ENCODE measurements at places on chromosomes 5 and 9.

DNA sequence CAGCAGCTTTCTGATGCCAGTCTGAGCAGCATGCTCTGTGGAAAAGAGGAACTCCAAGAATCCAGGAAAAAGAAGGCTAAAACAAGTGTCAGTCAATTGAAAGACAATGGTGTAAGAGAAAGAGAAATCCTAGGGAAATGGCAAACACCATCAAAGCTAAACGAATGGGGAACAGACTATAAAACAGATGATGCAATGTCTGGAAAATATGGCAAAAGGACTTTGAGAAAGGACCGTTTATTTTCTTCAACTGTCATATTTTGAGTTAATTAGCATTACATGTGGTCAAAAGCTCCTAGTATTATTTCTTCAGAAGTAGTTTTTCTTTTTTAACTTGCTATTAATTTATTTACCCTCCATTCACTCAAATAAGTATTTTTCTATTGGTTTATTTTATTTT is 465.2 kb downstream of the LRRC70 start:
- no peak for DNase-seq

DNA sequence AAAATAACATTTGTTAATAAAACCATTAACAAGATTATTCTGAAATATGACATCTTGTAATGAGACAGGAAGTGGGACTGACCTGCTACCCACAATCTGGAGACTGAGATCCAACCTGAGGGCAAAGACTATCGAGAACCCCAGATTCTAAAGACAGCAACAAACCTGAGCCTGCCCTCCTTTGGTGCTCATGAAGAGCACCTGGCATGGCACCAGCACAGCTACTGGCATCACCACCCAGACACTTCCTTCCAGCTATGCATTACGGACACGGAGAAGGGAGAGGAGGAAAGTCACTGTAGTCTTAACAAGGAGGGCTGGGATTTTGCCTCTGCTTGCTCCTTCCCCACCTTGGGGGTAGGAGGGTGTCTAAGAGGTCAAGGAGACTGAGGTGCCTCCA is 105.5 kb downstream of the AUH start:
- DNase-seq = no peak

DNA sequence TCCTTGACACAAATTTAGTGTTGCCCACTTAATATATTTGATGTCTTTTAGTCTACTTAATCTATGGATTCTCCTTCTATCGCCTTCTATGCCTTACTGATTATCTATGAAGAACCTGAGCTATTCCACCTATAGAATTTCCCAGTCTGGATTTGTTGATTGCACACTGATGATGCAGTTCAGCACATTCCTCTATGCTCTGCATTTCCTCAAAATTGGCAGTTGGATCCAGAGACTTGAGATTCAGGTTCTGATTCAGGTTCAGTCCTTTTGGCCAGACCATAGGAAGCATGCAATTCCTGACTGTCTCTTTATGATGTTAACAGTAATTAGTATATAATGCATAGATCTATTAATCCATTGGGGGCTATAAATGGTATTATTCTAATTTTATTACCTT is 13.8 kb downstream of the SLC22A5 start:
- no peak for DNase-seq

DNA sequence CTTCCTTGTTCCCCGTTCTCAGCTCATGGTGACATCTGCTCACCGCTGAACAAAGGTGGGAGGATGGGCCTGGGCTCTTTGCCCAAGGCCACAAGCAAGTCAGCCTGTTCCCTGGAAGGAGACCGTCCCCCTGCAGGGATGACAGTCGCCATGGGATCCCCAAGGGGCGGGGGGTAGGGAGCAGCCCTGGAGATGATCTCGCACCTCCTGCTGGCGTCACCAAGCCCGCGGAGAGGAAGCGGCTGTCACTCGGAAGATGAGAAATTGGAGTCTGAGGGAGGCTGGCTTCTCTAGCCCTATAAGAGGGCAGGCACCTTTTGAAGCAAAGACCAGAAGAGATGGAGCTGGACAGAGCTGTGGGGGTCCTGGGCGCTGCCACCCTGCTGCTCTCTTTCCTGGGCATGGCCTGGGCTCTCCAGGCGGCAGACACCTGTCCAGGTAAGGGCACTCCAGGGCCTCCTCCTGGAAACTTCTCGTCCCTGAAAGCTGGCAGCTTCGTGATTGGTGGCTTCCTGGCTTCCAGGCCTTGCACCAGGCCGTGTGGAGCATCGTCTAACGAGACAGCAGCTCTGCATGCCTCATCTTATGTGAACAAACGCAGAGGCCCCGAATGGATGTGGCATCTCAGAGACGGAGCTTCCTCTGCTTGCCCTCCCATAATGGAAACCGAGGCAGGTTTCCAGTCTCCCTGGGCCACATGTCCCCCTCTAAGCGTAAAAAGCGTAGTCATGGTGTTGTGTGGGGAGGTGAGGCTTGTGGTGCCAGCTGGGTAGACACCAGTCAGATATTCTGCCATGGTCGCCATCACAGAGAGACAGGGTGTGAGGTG is at the start of gene FCN2:
TSS of gene FCN2 (plus strand) at position 327 of the 829 bp plus-strand sequence. CDS start at position 339, 12 bp downstream.
- DNase-seq = no peak

DNA sequence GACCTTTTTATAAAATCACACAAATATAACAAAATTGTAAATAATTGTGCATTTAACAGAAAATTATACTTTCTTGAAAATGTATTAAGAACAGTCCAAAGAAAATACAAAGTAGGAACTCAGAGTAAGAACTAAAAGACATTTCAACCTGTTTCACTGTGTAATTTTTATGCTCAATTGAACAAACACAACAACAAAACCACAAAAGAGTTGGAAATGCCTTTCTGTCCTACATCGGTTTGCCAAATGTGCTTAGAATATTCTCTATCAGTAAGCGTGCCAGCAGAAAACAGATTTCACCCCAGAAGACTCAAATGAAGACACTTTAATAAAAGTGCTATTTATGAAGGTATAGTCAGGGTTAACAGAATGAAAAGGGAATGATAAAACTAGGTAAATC is 592.1 kb downstream of the PRELID2 start:
- no peak for DNase-seq

DNA sequence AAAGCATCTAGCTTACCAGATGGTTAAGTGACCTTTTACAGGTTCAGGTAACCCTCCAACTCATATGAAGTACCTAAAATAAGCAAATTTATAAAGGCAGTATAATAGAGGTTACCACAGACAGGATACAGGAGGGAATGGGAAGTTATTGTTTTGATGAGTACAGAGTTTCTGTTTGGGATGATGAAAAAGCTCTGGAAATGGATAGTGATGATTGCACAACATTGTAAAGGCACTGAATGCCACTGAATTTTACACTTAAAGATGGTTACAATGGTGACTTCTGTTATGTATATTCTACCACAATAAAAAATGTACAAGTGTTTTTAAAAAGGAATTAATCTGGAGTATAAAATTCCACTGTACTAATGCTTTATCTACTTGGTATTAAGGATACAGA is 75.0 kb upstream of the NIPBL start:
- no peak for DNase-seq

DNA sequence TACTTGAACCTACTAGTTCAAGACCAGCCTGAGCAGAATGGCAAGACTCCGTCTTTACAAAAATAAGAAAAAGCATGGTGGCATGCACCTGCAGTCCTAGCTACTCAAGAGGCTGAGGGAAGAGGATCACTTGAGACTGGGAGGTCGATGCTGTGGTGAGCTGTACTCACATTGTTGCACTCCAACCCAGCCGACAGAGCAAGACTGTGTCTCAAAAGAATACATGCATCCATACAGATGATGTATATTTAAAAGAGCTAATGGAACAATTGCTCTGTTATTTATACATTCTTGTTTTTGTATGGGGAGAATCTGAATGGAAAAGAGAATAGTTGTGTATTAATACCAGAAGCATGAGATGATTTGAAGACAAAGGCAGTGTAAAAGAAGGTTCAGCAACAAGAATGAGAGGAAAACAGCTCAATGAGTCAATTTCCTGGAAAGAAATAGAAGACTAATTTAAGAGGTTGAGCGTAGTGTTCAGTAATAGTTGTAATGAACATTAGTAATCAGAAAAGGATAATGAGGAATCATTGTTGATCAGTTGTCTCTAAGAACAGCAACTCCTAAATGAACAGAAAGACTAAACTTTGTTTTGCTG is 1.9 kb upstream of the LRRC70 start:
- no peak for DNase-seq

GRCh38 chr9:126393876-126394275 is 67.2 kb downstream of the MVB12B start:
- DNase-seq = no peak

DNA sequence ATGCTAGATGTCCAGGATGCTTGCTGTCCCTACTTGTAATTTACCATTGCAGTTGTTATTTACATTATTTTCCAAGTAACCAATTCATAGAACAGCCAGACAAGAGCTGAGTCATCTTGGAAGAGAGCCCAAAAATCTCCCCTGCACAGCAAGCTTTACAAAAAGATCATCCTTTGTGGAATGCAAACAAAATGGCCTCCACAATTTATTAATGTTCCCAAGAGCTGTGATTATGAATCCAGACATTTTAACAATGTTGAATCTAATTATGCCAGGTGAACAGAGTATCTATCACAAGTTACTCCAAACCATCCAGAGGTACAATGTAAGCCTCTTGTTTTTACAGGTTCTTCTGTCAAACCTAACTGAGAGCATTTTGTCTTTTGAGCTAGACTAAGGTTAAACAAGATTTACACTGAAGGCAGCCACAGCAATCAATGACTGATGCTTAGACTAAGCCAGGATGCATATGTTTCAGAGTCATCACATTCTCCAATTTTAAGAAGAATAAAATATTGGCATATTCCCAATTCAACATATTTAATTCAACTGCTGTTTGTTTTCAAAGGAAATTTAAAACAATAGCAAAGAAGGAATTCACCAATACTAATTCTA is 95.3 kb upstream of the SLC12A2 start:
- no peak for DNase-seq

DNA sequence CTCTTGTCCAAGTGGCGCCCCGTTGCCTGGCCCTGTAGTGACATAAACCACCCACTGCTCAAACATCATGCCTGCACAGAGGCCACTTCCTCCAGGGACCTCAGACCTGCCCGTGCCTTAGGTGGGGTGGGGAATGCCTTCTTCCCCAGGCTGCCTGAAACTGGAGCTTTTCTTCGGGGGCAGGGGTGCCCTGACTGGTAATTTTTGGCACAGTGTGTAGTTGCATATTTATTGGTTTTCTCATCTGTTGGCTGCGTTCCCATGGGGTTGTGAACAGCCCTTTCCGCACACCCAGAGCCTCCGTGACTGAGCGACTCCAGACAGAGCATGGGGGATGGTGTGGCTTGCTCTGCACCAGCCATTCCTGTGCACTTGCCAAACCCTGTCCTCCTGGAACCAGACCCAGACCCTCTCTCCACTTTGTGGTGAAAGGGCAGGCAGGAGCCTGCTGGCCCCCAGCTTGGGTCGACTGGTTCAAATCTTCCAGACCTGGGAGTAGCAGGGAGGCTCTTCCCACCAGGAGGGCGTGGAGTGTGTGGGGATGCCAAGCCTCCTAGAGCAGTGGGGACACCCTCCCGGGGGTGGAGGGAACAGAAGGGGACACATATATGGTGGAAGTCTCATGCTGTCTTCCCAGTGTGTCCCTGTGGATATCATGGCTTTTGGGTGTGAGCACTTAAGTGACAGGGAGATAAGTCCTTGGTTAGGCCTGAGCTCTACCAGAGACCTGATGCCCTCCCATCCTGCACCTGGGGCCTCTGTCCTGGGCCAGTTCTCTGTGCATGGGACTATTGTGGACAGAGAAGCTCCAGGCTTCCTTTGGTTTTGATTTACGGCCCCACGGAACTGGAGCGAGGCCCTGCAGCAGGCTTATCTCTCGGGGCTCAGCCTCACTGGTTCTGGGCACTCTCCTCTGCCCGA is 39.6 kb downstream of the WNK2 start:
- no peak for DNase-seq

GRCh38 chr5:159262472-159262858 is 625 bp upstream of the UBLCP1 start:
- no peak for DNase-seq

- no peak for DNase-seq
Observed at GRCh38 chr5:142542906-142543305, 143.0 kb downstream of the FGF1 start.

GRCh38 chr9:107847978-107848964 is 358.7 kb upstream of the KLF4 start:
- DNase-seq = no peak

Measured in activated naive CD4-positive, alpha-beta T cell treated with anti-CD3 and anti-CD28 coated beads, Interleukin-2, amount 50 U/mL, for 72 hours (primary cell).